ENCODE measurements at places on chromosomes 11 and 22.

- DNase-seq: no peak
These were observed 11.7 kb upstream of the ARL14EP start for GRCh38 chr11:30311189-30311588.

- DNase-seq: peak; percentile 59
These were observed 17.2 kb downstream of the CBX7 start for GRCh38 chr22:39135092-39135896.

DNA sequence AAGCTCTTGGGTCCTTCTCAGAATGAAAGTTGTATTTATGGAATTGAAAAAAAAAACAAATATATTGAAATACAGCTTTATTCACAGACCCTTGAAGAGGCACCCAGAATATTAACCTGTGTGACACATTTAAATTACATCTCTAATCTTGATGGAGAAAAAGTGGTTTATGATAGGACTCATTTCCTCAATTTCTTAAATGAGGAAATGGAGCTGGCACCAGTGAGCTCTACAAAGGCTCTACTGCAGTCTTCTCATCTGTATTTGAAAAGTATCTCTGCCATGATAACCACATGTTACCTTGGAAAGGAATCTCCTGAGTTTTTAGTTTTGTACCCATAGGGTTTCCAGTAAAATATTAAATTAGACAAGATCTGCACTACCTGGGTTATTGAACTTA lies 186.5 kb downstream of the HIPK3 start:
- DNase-seq: no peak

GRCh38 chr11:59199546-59200422 lies 12.9 kb downstream of the MPEG1 start:
- no peak for DNase-seq

DNA sequence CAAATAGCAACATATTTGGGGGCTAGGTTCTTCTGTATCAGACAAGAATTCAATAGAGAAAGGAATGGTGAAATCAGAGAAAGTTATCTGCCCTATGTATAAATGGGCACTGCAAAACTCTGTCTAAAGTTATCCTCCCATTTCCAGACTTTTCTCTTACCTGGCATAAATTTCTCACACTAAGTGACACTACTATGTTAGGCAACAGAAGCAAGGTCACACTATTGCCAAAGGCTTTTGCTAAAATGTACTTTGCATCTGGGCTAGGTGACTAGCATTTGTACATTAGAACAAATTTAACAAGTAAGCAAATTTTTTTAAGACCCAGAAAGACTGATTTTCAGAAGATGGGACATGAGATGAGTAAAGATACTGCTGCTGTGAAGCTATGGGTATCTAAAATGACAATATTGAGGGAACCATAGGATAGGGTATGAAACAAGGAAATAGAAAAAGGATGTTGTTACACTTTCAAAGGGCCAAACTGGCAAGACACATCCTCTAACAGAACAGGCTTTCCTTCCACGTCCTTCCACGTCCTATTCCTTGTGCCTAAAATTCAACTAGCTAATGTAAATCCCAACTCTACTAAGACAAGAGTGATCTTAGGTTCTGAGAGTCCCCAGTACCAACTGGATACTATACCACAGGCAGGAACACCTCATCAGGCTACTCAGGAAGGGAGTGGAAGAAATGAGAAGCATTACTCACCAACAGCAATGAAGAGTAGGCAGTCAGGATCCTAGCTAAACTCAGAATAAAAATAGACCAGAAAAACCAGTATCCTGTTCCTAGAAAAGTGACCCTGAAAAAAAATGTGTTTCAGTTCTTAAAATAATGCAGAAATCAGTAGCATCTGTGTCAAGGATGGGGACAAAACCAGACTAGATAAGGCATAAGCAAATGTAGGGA lies 22.6 kb downstream of the GDPD4 start:
- DNase-seq: peak; percentile 46

- peak; percentile 47 for DNase-seq
These were observed 36.9 kb upstream of the TPBGL start for GRCh38 chr11:75203641-75204011.

DNA sequence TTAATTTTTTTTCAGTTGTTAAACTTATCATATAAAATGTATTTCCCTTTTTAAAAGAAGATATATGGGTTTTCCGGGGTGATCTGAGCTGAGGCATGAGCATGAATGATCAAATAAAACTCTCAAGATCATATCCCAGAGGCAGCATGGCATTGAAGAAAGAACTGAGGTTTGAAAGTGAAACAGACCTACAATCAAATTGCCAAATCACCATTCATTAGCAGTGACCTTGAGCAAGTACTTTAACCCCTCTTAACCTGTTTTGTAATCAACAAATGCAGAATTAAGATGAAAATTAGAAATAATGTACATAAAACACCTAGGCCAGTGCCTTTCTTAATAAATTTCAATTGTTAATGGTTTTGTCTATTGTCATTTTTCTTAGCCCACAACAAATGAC lies 116.0 kb downstream of the RBFOX2 start:
- no peak for DNase-seq

- DNase-seq: no peak
These were observed 30.0 kb upstream of the MUC5AC start for GRCh38 chr11:1127664-1128162.

DNA sequence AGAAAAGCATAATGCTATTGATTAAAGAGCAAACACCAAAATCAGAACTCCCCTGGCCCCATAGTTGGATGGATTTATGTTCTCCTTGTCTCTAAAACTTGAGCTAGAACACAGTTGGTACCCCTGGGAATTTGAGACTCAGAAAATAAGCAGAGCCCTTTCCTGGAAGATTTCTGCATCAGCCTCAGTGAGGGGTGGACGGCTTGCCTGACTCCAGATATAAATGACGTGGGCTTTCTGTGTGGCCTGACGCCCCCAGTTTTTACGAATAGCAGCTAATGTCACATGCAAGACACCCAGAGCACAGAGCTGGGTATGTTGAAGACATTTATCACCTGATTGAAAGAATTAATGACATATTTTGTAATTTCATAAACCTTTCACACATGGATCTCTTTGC lies 130.8 kb downstream of the TRIM29 start:
- DNase-seq: no peak

GRCh38 chr22:36610056-36610455 lies 81.1 kb upstream of the EIF3D start:
- no peak for DNase-seq

Measured in DMS53 (cell line).